Hepatocyte (in vitro differentiated cells): ENCODE measurements at places on chromosomes 11 and 22. TPM values are rescaled to one million over a fixed set of nuclear protein-coding genes. Genes with fewer than 3 reads are reported as not detected.

GRCh38 chr22:19115628-19116027 lies 6.6 kb downstream of the DGCR2 start:
- no peak overlapping the region for H3K4me3 ChIP-seq
- peaks cover 9% of the 10 kb centered on the region for H3K4me1 ChIP-seq
- peak; percentile 2 for DNase-seq
- H3K36me3 ChIP-seq = no peaks in the 10 kb centered on the region
- no peaks in the 10 kb centered on the region for H3K27me3 ChIP-seq

GRCh38 chr11:10164621-10165020 lies 129.4 kb downstream of the SBF2 start:
- H3K4me1 ChIP-seq = no peaks in the 10 kb centered on the region
- H3K4me3 ChIP-seq = no peak overlapping the region
- H3K36me3 ChIP-seq = no peaks in the 10 kb centered on the region
- no peaks in the 10 kb centered on the region for H3K27me3 ChIP-seq
- H3K27ac ChIP-seq = no peak overlapping the region

GRCh38 chr11:102868339-102868738 lies 6.4 kb downstream of the MMP12 start:
- H3K27ac ChIP-seq = no peak overlapping the region
- H3K4me1 ChIP-seq = peaks cover 5% of the 10 kb centered on the region
- H3K27me3 ChIP-seq = no peaks in the 10 kb centered on the region
- no peak overlapping the region for H3K4me3 ChIP-seq

DNA sequence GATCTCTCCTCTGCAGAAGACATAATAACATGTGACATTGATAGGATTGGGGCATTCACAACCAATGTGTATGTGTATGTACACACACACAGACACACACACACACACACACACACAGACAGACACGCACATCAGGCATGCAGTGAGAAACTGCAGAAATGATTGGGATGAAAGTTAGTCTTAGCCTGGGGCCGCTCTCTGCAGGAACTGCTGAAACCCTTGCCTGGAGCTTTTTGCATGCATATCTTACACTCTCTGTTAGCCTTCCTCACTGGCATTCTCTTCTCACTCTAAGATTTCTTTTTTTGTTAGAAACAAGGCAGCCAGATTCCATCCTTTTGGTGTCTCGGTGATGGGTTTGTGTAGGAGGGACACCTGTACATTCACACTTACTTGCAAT lies 337.9 kb downstream of the NELL1 start:
- no peak overlapping the region for H3K4me3 ChIP-seq
- H3K4me1 ChIP-seq = no peaks in the 10 kb centered on the region
- H3K36me3 ChIP-seq = no peaks in the 10 kb centered on the region
- no peak for DNase-seq
- no peak overlapping the region for H3K27ac ChIP-seq

DNA sequence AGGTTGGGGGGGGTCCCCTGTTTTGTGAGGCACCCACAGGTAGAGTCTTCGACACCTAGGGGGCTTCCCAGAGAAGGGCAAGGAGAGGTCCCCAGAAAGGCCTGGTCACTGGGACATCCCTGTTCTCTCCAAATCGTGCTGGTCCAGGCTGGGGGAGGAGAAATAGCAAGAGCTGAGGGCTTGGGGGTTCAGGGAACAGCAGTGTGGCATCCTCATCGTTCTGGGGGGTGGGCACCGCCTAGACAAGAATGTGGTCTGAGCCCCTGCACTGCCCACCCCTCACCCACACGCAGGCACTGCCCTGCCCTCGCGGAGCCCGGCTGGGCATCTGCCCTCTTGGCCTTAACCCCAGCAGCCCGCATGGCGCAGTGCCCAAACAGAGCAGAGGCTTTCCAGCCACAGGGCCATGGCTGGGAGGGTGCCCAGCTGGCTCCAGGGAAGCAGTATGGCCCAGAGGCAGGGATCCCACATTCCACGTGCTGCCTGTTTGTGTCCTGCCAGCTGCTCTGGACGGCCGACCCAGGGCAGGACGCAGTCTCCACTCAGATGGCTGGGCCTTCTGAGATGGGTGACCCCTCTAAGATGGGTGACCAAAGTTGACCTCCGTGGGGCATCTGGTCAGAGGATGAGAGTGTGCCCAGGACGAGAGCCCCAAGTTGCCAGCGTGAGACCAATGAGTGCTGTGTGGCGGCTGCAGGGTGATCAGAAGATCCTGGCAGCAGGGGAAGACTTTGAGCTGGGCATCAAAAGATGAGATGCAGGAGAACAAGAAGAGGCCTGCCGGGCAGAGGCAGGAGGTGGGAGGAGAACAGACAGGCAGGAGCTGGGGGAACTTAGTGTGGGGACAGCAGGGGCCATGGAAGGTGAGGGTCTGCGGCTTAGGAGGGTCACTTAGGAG lies 14.4 kb downstream of the SCARF2 start:
- peaks cover 36% of the 10 kb centered on the region for H3K4me1 ChIP-seq
- peak; percentile 15 for DNase-seq
- no peak overlapping the region for H3K4me3 ChIP-seq

GRCh38 chr11:554428-555226 lies 5.9 kb downstream of the LMNTD2 start:
- peaks cover 15% of the 10 kb centered on the region for H3K4me1 ChIP-seq
- H3K36me3 ChIP-seq = no peaks in the 10 kb centered on the region
- H3K27ac ChIP-seq = no peak overlapping the region
- peak; percentile 87 for DNase-seq

DNA sequence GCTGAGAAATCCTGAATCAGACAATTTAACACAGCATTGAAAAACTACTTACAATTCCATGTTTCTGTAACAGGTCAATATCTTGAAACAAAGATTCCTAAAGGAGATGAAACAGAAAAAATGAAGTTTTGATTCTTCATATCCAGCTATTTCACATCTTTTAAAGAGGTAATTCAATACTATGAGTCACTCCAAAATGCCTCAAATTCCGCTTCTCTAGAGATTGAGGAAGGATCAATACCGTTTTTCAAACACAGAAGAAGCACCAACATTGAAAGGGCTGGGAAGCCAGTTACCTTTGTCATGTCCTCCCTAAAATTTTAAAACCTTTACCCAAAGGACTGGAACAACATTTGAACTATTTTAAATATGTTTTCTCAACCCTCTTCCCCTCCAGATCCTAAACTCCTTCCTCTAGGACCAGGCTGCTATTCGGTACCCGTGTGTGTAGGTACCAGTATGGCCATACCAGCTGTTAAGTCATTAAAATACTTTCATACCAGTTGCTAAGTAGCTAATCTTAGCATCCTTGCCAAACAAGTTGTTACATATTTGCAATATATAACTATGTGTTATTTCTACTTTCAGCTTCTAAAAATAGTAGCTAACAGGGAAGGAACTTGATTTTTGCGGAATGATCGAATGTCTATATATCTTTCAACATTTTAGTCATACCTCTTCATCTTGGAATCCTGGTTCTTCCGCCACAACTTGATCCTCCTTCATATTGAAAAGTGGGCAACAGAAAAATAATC lies 2.3 kb downstream of the DMC1 start:
- no peaks in the 10 kb centered on the region for H3K27me3 ChIP-seq
- H3K4me3 ChIP-seq = no peak overlapping the region
- peaks cover 6% of the 10 kb centered on the region for H3K4me1 ChIP-seq
- H3K27ac ChIP-seq = no peak overlapping the region
- no peaks in the 10 kb centered on the region for H3K36me3 ChIP-seq

GRCh38 chr22:37896939-37897338 lies 9.2 kb upstream of the MICALL1 start:
- no peaks in the 10 kb centered on the region for H3K27me3 ChIP-seq
- no peaks in the 10 kb centered on the region for H3K36me3 ChIP-seq
- no peak overlapping the region for H3K4me3 ChIP-seq
- peaks cover 45% of the 10 kb centered on the region for H3K4me1 ChIP-seq
- no peak for DNase-seq
- H3K27ac ChIP-seq = peak overlapping the region; percentile 92

DNA sequence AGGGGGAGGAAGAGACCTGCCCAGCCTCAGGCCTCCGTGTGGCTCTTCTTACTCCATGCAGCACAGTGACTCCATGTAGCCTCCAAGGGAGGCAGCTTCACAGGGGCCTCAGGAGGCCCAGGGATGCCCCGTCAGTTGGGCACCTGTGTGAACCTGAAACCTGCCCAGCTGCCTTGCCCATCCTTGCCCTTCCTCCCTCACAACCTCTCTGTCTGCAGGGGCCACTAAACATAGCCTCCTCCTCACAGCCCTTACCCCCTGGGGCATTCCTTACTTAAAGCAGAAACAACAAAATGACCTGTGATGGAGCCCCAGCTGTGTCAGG lies 7.1 kb downstream of the LRRC32 start:
- no peaks in the 10 kb centered on the region for H3K36me3 ChIP-seq
- no peak for DNase-seq
- no peaks in the 10 kb centered on the region for H3K4me1 ChIP-seq
- H3K27ac ChIP-seq = no peak overlapping the region
- no peaks in the 10 kb centered on the region for H3K27me3 ChIP-seq

DNA sequence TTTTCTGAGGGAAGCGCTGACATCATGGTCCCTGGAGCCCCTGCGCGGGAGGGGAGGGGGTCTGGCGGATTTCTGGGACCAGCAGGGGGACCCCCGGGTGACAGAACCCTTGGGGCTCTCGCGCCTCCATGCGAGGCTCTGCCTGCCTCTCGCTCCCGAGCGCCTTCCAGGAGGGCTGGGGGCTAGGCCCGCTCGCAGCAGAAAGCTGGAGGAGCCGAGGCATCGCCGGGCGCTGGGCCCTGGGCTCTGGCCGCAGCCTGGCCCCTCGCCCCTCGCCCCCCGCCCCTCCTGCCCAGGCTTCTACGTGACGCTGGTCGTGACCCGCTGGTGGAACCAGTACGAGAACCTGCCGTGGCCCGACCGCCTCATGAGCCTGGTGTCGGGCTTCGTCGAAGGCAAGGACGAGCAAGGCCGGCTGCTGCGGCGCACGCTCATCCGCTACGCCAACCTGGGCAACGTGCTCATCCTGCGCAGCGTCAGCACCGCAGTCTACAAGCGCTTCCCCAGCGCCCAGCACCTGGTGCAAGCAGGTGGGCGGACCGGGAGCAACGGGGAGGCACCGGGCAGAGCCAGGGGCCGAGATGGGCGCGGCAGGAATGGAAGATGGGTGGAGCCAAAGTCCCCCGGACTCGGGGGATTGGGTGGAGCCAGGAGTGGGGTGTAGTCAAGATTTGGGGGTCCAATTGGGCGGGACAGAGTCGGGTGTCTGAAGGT lies 5.4 kb downstream of the BEST1 start:
- H3K36me3 ChIP-seq = no peaks in the 10 kb centered on the region
- H3K4me1 ChIP-seq = peaks cover 15% of the 10 kb centered on the region
- H3K27ac ChIP-seq = peak overlapping the region; percentile 61

GRCh38 chr22:45203150-45203951 lies 37.3 kb downstream of the KIAA0930 start:
- H3K36me3 ChIP-seq = no peaks in the 10 kb centered on the region
- DNase-seq = no peak
- H3K4me3 ChIP-seq = no peak overlapping the region
- peaks cover 15% of the 10 kb centered on the region for H3K4me1 ChIP-seq
- no peak overlapping the region for H3K27ac ChIP-seq

GRCh38 chr11:122154994-122155393 lies 39.0 kb upstream of the BLID start:
- H3K27ac ChIP-seq = no peak overlapping the region
- no peaks in the 10 kb centered on the region for H3K36me3 ChIP-seq
- no peak for DNase-seq
- no peak overlapping the region for H3K4me3 ChIP-seq
- peaks cover 18% of the 10 kb centered on the region for H3K4me1 ChIP-seq
- H3K27me3 ChIP-seq = no peaks in the 10 kb centered on the region

DNA sequence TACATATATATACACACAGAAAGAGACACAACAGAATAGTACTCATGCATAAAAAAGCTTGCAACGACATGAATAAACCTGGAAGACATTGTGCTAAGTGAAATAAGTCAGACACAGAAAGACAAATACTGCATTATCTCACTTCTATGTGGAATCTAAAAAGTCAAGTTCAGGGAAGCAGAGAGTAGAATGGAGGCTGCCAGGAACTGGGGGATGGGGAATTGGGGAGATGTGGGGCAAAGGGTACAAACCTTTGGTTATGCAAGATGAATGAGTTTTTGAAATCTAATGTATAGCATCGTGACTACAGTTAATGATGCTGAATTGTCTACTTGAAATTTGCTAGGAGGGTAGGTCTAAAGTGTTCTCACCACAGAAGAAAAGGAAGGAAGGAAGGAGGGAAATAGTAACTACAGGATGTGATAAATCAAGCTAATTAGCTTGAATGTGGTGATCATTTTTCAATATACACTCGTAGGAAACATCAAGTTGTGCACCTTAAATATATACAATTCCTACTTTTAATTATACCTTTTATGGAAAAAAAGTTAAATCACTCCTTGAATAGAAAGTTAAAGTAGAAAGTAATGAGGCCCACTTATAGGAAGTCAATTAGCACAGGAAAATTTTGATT lies 33.8 kb downstream of the MMP13 start:
- no peaks in the 10 kb centered on the region for H3K36me3 ChIP-seq
- H3K4me3 ChIP-seq = no peak overlapping the region
- H3K27ac ChIP-seq = no peak overlapping the region
- H3K27me3 ChIP-seq = no peaks in the 10 kb centered on the region
- DNase-seq = no peak

ASCL2 gene
- 5.8 and 7.9 TPM in 2 replicates for polyA plus RNA-seq

THY1 gene
- 117 and 156 TPM in 2 replicates for polyA plus RNA-seq

NPTXR gene
- polyA plus RNA-seq = 3.3 TPM in 2 replicates

KRTAP5-11 gene
- not detected in 2 replicates for polyA plus RNA-seq

LRRC55 gene
- polyA plus RNA-seq = not detected in 2 replicates

SLC1A2 gene
- polyA plus RNA-seq = 0.59 TPM in 1 of 2 replicates, not detected in the other
